ENCODE measurements at places on chromosomes 2 and 18.

DNA sequence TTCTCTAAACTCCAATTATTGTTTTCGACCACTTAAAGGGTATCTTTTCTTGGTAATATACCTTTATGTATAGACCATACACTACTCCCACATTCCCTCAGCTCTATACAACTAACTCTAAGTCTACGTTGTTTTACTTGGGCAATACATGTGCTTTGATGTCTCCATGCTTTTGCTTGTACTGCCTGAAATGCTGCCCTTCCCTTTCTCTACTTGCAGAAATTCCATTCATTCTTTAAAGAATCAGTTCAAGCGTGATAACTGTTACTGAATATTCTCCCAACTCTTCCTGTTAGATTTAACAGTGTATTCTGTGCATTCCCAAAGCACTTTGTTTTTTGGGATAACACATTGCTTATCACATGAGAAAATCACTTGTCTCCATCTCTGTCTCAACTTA lies 157.0 kb upstream of the AQP4 start:
- DNase-seq: no peak

DNA sequence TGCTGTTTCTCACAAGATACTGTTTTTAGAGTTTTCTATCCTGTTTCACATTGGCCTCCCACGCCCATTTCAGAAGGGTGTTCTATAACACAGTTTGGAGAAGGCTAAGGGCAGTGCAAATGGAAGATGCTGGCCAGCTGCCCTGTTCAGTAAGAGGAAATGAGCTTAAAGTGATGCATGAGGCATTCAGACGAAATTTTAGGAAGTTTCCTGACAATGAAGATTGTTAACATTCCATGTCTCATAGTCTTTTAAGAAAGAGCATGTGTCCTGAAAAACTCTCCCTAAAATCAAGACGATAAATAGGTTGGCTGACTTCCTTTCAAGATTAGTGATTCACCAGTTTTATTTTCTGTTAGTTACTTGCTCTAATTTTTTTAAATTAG lies 484.2 kb upstream of the NRP2 start:
- DNase-seq: no peak

GRCh38 chr2:121210691-121211090 lies 74.3 kb downstream of the TFCP2L1 start:
- DNase-seq: no peak

- no peak for DNase-seq
Measured at GRCh38 chr2:42648796-42649195, 80.4 kb downstream of the MTA3 start.

- DNase-seq: no peak
Measured at GRCh38 chr2:189258616-189259365, 79.2 kb upstream of the COL5A2 start.

GRCh38 chr2:226891780-226892590 lies 56.1 kb downstream of the RHBDD1 start:
- peak; percentile 35 for DNase-seq

- no peak for DNase-seq
Measured at GRCh38 chr2:182435754-182436153, 8.9 kb upstream of the PDE1A start.

DNA sequence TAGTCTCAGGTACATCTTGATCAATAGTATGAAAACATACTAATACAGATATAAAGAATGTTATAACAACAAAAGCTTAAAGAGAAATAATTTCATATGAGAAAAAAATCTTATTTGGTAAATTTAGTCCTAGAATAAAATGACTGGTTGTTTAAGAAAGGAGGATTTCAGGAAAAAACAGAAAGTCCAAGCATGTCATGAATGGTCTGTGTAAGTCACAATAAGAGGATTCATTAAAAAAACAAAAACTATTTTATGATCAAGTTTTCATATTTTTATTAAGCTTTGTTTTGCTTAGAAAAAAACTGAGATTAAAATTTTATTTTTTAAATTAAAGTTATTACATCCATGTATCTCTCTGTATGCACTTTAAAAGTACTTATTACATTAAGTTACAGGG lies 353.9 kb upstream of the SPHKAP start:
- DNase-seq: no peak

- DNase-seq: peak; percentile 13
Measured at GRCh38 chr2:171706152-171706803, 19.0 kb downstream of the DYNC1I2 start.

GRCh38 chr2:159042115-159042850 lies 73.8 kb downstream of the TANC1 start:
- DNase-seq: peak; percentile 55

DNA sequence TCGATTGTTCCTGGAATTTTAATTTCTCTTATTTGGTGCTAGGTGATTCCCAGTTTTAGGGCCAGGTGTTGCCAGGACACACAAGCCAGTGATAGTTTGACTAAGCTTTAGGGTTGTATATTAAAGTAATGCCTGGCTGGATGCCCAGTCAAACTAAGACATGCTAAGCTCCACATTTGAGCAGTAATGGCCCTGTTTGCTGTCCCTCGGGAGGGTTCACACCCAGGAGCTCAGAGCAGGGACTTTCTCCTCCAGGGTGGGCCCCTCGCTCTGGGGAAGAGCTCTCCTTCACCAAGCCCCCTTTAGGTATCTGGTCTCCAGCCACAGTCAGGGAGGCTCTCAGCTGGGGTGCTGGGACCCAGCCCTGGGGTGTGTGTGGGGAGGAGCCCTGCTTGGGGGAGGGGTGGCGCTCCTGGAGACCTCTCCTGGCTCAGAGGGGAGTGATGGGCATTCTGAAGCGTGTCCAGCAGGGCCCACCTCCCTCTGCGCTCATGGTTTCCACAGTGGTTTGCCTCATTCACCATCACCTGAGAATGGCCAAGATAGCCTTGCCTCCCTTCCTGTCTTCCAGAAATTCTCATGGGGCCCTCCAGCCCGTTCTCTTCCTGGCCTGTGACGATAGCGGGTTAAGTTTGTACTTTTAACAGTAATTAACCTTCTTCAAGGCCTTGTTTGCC lies 31.7 kb downstream of the INPP4A start:
- peak; percentile 54 for DNase-seq

DNA sequence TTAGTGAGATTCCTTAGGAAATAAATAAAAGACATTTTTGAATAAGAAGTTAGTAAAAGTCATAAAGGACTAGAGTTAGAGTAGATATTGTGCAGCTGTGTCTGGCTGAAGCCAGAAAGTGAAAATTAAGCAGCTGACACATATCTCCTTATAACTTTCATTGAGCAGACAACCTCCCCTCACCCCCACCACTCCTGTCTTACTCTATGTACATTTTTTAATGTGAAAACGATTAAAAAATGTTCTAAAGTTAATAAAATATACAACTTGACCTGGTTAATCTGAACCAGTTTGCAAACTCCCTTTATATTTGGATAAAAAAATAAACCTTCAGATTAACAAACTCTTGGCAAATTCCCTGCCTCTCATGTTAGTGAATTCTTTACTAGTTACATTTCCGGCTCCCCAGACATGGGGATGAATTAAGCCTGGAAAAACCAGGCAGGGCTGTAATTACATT lies 462.8 kb downstream of the MEIS1 start:
- DNase-seq: no peak

DNA sequence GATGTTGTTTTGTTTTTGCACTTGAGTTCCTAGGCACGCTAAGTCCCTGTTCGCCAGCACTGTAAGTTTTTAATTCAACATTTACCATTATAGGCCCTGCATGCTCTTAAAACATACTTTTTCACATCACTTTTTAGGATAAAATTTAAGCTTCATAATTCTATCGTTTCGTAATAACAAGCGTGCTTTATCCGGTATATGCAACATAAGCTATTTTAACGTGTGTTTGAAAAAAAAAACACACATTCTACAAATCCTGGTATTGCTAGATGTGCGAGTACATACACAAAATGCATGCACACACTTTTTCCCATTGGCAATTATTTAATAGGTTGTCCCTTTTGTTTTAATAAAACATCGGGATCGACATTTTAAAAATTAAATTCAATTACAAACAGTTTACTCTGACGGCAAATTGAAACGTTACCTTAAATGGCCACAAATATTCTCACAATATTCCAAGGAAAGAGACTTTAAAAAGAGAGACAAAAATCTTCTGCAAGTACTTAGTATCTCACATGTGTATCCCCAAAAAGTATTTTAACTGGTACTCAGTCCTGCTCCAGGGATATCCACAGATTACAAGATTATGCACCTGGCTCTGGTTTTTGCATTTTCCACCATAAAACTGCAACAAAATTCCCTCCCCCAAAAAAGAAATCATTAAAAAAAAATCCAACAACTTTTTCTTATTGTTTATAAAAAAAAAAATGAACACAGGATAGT lies 1.0 kb upstream of the TCF4 start:
- DNase-seq: peak; percentile 10

- peak; percentile 50 for DNase-seq
Measured at GRCh38 chr2:36459725-36460137, 104.2 kb downstream of the CRIM1 start.

GRCh38 chr2:161111531-161111930 lies 48.7 kb upstream of the TANK start:
- DNase-seq: no peak

DNA sequence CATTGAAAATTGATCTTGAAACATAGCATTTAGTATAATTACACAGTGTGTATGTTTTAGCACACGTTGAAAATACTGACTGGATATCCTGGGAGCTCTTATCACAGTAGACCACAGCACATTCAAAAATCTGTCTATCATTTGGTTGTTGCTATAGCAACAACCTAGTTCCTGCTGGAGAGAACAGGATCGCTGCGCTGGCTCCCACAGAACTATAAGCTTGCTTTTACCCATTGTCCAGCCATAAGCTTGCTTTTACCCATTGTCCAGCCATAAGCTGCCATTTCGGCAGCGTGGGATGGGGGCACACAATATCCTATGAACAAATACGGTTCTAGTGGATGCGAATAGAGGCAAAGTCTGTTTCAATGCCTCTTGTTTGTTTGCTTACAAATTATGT lies 70.4 kb upstream of the ST6GAL2 start:
- DNase-seq: no peak

DNA sequence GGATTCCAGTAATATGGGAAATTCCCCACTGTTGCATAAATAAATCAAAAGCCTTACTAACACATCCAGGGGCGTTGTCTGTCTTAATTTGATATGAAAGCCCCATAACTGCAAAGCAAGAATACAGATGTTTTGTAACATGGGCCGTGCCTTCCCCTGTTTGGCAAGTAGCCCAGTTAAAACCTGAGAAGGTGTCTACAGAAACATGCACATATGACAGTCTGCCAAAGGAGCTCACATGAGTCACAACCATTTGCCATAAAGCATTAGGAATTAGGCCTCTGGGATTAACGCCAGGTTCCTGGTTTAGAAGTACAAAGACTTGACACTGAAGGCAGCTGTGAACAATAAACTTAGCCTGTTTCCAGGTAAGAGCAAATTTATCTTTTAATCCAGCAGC lies 43.1 kb upstream of the LONRF2 start:
- peak; percentile 96 for DNase-seq

DNA sequence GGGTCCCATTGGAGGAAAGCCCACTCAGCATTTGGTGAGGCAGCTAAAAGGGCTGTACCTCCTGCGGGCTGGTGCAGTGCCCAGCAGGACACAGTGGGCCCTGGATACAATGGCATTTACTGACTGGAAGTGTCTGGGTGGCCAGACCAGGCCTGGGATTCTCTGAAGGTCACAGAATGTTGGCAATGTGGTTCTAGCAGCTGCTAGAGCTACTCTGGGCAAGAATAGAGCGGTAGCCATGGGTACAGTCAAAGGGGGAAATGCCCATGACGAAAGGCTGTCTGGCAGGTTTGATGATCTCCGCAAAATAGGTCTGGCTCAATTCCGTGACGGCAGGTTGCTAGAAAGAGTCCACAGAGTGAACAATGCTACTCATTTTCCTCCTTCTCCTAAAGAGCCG lies 241.8 kb downstream of the AFF3 start:
- DNase-seq: no peak

DNA sequence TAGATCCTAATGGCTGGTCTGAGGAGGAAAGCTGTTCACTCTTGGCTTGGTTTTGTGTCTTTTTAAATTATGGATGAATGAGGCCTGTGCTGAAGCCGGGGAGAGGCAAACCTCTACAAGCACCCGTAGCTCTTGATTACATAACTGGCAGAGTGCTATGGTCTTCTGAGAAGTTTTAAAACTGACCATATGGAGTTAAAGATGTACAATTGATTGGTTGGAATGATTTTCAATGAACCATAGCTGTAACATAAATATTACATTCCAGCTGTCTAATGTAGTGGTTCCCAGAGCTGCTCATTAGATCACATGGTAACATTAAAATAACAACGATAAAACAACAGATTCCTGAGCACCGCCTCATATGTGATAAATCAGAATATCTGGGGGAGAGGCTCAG lies 71.1 kb upstream of the MAP4K3 start:
- DNase-seq: no peak
